ENCODE measurements at places on chromosomes 7 and 10.

- no peak for DNase-seq
Measured at GRCh38 chr7:47649919-47650318, 68.0 kb upstream of the TNS3 start.

GRCh38 chr7:24500599-24500998 lies 72.7 kb upstream of the PALS2 start:
- no peak for DNase-seq

DNA sequence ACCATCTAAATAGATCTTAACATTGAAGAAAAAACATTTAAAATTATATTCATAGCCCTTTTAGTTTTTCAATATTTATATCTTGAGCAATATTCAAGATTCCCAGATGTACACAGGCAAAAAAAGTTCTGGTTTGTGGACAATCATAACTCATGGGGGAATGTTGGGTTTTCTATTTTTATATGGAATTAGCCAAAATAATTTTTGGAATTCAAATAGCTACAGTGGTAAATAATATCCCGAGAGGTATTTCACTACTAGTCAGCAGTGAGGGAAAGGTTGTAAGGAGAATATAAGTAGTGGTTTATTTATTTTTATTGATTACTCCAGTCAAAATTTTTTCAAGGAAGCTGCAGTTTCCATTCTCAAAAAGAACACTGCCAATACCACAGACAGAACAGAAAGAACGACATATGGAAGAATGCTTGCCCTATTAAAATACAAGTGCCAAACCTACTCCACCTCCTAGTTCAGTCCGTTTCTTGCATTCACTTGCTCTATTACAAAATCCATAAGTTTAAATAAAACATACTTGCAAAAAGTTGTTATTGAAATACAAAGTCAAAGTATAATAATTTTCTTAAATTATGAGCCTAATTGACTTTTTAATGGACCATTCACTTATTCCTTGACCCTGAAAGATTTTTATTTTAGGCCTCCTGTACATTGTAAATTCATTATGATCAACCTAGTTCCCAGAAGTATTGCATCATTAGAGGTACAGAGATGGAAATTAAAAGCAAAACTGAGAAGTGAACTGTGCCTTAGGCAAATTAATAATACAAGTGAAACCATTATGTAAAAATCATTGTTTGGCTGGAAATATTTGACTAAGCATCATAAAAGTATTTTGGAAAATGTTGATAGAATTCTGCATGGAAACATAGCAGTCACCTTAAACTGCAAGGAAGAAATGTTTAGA lies 533.2 kb downstream of the PARD3 start:
- no peak for DNase-seq

DNA sequence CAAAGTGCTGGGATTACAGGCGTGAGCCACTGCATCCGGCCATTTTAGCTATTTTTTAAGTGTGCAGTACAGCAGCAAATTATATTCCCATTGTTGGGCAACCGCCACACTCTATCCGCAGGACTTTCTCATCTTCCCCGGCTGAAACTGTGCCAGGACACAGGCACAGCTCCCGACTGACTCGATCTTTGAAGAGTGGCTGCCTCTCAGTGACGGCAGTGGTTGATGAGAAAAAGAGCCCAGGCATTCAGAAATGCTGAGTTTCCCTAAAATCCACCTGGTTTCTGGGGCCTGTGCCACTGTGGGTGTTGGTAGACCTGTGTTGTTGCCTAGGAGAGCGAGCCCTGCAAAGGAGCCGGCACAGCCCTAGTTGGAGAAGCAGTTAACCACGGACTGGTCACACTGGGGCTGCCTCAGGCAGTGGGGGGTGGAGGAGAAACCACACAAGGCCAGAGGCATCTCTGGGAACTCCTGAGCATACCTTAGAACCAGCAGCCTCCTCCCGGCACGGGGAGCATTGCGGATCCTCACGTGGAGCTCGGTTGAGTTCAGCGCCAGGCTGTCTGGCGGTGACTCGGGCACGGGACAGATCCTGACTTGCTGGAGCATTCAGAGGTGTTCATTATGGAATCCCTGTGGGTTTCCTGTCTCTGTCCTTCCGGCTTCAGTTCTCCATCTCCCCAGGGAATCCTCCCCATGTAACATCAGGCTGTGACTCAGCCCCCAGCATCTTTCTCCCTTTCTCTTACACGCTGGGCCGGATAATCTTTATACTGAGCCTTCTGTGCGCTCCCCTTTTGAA lies 16.2 kb downstream of the PFKFB3 start:
- DNase-seq: no peak

DNA sequence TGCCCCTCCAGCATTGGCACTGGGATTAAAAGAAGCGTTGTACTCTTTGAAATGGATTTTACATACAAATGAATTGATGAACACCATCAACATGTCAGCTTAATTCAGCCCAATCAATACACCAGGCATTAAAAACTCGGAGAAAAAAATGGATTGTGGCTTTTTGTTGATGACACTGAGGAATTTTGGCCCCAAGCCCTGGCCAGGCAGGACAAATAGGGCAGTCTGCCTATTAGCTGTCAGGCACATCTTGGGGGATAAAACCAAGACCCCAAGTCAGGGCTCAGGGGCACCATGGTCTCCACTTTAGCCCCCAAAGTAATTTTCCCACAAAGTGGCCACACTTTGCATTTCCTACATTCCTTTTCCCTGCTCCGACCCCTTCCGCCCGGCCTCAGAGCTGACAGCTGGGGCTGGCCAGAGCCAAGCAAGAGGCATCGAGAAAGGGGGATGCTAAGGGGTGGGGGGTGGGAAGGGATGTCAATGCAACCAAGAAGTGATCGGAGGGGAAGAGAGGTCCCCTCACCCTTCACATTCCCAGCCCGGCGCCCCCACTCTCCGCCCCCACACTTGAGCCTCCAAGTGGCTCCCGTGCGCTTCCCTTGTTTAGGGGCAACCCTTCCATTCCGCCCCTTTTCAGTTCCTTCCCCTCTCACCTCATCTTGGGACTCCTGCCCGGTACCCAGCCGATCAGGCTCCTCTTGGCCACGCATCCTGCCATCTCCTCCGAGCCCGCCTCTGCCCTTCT lies 711 bp downstream of the HIP1 start:
- no peak for DNase-seq

DNA sequence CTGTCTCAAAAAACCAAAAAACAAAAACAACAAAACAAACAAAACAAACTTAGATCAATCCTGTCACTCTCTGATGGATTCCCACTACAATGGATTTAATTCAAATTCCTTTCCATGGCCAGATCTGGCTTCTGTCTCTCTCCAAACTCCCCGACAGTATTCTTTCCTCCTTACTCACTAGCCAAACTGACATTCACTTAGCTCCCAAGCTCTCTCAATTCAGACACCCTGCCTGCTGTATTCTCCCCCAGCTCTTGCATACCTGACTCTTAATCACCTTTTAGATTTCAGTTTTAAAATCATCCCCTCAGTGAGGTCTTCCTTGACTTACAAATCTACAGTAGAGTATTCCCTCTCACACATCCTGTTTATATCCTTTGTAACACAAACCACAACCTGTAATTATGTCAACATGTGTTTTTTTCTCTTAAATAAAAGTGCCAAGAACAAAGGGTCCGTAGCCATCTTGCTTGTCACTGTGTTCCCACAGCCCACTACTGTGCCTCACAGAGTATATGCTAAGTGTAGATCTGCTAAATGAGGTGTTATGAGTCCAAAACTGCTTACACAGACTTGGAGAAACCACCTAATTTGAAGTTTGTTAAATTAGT lies 14.4 kb downstream of the HERPUD2 start:
- peak; percentile 22 for DNase-seq

GRCh38 chr7:79241288-79242060 lies 212.0 kb downstream of the MAGI2 start:
- DNase-seq: no peak

DNA sequence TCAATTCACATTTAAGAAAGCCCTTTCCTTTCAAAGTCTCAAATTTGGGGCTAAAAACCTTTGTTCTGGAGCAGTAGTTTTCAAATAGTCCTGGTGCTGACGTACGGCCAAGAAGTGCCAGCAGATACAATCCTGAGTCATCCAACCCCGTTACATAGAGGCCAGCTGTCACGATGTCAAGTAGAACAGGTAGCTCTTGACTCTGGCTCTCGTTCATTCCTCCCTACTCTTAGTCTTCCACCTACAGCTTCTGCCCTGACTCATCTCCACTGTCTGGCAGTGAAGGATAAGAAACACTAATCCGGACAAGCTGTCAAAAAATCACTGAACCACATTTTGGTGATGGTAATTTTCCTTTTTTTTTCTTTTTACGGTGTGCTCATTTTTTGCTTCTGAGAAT lies 132.4 kb upstream of the PTN start:
- DNase-seq: no peak

DNA sequence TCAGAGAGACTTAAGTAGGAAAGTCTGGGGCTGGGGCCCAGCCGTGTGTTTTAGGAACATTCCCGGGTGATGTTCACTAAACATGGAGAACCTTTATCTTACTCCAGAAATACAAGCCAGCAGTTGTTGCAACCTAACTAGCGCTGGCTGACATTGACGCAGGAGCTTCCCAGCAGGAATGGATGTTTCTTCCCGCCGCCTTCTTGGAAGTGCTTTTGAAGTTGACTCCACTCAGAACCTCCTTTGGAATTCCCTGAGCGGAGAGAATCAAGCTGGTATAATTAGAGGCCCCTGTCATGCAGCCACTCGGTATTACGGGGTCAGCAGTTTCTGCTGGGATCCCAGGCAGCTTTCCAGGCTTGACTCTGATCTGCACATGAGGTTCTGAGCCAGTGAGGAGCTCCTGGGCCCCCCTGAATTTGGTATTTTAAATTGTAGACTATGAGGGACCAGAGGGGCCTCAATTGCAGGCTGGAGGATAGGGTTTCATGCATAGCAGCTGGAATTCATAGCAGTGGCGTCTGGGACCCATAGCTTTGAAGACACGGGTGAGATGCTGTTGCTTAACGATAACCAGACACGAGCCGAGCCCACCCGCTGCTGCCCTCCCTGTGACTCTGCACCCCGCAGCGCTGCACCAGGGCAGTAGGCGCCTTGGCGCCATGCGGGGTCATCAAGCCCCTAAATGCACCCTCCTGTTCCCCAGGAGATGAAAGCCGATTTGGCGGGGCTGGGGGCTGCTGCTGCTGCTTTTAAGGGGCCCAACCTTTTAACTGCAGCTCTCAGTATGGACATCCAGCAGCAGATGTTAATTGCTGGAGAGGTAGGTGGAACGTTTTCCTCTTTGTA lies 61.8 kb downstream of the EEPD1 start:
- no peak for DNase-seq
